ENCODE measurements at places on chromosomes 11 and 22.

- DNase-seq, result no peak
Measured at GRCh38 chr11:125946712-125947418, 1.0 kb downstream of the VSIG10L2 start.

GRCh38 chr11:88531831-88532230, 194.3 kb upstream of the CTSC start:
- no peak for DNase-seq

DNA sequence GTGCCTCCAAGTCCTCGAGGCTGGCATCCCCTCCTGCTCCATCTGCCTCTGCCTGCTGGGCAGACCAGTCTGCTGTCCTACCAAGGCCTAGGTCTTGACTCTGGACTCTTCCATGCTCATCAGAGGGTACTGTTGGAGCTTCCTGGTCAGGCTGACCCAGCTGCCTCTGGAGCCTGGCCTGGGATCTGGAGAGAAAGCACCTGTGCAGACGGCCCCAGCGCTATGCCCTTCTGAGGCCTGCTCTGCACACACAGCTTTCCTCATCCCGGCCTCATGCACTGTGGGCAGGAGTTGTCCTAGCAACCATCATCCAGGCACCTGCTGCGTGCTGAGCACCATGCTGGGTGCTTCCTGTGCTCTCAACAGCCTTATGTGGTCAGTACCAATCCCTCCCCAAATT, 70.8 kb downstream of the CDKN1C start:
- no peak for DNase-seq

- DNase-seq, result no peak
Measured at GRCh38 chr11:130874396-130874795, 41.9 kb downstream of the SNX19 start.

GRCh38 chr11:73652046-73652730, 5.8 kb downstream of the PLEKHB1 start:
- no peak for DNase-seq

DNA sequence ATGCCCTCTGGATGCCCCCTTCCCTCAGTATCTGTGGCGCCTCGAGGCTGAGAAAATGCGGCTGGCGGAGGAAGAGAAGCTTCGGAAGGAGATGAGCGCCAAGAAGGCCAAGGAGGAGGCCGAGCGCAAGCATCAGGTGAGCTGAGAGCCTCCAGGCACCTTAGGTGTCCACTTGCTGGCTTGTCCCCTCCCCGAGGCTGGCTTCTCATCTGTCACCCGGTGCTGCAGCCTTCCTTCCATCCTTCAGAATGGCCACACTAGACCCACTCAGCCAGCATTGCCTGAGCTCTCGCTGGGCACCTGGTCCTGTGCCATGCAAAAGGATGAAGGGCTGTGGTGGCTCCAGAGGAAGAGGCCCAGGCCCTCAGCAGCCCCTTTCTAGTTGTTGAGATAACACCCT, 52.3 kb downstream of the MYO7A start:
- DNase-seq, result no peak

- DNase-seq, result no peak
Measured at GRCh38 chr22:27692243-27692642, 109.3 kb downstream of the MN1 start.

- DNase-seq, result no peak
Measured at GRCh38 chr22:38038426-38038825, 18.8 kb upstream of the PICK1 start.
